ENCODE measurements at places on chromosomes 16 and 17.

DNA sequence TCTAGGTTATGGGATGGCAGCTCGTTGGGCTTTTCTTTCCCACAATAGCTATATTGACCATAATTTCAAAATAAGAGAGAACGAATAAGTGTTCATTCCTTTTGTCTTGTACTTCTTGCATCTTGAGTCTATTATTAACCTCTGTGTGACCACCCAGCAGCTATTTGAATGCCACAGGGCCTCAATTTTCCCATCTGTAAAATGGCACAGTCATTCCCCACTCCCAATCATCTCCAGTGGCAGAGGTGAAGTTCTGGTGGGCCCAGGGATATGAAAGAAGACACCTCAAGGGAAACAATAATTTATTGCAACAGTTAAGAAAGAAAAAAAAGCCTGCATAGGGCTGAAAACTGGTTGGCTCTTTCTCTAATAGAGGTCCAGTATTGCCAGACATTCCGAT lies 28.6 kb upstream of the NKD1 start:
- no peak for DNase-seq

DNA sequence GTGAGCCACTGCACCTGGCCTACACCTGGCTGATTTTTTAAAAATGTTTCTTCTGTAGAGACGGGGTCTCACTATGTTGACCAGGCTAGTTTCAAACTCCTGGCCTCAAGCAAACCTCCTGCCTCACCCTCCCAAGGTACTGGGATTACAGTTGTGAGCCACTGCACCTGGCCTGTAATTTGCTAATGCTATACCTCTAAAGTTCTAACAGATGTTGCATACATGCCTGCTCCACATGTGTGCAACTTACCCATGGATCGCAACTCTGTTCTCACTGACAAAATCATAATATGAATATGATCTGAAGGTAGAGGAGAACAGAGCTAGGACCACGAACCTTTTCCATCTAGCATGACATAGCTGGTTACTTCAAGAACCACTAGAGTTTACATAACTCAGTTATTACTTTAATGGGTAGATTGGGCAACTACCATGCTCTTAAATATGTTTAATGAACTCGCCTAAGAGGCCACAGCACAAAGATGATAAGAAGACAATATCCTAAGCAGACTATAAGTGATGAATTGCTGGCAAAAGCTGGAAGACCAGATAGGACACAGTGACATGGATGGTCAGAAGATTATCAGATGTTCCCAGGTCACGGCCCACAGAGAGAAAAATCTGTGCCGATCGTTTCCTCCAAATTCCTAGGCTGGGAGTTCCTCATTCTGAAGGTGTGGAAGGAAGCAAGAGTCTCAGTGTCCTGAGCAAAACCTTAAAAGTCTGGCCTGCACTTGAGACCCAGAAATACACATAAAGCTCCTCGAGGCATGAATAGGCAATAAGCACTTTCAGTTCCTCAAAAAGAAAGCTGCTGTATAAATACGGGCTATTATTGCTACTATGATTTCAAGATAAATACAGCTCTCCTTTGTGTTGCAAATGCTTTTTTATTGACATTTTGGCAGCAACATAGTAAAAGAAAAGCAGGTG lies 53.6 kb upstream of the ICAM2 start:
- DNase-seq: no peak

DNA sequence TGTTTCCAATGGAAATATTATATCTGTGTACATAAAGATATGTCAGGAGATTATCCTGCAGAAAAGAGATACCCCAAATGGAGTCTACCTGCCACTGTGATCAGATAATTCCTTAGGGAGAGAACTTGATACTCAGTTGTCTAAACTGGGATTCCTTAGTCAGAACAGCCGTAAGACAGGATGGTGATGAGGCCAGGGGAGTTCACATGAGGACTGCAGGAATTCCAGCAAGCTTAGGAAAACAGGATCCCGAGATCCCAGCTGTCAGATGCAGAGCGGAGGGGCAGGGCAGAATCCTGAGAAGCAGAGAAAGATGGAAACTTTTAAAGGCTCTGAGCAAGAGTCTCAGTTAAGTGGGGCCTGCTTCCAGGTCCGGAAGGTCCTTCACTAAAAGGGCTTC lies 4.7 kb downstream of the KRABD2 start:
- no peak for DNase-seq

DNA sequence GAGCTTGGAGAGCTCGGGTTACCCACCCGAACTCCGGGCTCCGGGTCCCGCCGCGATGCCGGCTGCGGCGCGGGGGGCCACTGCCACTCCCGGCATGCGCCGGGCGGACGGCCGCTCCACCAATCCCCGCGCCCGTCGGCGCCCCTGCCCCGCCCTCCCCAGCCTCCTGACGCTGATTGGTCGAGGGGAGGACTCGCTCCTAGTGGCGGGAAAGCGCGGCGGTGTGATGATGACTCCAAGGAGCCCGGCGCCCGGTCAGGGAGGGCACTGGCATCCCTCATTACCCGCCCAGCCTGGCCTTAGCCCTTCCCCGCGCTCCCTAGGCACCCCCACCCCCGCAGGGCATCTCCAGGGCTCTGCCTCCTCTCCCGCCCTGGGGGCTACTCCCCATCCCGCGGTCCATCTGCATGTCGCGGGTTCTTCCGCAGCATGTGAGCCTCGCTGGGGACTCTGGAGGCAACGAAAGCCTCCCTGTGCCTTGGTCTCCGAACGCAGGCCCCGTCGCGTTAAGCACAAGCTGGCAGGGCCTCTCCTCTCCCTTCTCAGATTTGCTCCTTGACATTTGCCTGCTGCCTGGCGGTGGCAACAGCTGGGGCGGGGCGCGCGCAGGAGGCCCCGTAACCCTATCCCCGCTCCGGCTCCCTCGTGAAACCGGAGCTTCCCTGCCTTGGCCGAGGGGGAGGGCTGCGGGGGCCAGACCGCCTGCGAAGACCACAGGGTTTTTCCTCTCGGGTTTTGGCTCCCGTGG lies 1.7 kb downstream of the ATP2A1 start:
- DNase-seq: peak; percentile 78

DNA sequence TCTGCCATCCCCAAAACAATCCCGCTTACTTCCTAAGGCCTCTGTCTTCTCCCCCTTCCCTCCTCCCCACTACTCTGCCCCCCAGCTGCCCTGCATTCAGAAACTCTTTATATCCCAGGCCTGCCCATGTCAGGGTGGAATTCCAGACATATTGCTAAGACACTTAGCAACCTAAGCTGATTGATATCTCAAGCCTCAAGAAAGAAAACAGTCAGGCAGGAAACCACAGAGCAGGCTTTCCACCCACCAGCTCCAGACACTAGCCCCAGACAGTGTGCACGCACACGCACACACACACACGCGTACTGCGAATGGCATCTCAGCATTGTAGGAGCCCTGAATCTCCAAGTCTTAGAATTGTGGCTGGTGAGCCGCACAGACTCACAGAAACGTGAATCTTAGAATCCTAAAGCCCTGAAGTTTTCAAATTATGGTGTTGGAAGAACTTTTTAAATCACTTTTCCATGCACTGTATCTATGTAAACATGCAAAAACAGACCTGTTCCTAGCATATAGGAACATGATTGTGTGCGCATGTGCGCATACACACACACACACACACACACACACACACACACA lies 8.8 kb upstream of the LPCAT2 start:
- no peak for DNase-seq

GRCh38 chr17:61289408-61290385 lies 109.9 kb upstream of the TBX2 start:
- DNase-seq: no peak

DNA sequence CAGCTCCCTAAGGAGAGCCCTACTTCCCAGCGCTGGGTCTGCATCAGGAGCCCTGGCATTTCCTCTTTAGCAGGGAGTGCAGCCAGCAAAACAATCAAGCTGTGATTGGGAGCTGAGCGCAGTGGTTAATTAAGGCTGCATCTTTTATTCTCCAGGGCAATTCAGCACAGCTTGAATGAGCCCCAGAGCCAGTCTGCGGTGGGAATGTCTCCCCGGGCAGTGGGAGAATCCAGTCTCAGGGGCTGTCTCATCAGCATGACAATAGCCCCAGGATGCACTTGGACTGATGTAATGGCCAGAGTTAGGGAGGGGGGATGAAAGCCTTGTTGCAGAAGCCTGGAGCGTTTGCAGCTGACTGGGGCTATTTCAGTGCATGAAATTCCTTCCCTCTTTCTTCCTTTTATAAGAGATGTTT lies 292.6 kb upstream of the SOX9 start:
- no peak for DNase-seq

- peak; percentile 59 for DNase-seq
These were observed 3.6 kb upstream of the WDR81 start for GRCh38 chr17:1720856-1721386.

DNA sequence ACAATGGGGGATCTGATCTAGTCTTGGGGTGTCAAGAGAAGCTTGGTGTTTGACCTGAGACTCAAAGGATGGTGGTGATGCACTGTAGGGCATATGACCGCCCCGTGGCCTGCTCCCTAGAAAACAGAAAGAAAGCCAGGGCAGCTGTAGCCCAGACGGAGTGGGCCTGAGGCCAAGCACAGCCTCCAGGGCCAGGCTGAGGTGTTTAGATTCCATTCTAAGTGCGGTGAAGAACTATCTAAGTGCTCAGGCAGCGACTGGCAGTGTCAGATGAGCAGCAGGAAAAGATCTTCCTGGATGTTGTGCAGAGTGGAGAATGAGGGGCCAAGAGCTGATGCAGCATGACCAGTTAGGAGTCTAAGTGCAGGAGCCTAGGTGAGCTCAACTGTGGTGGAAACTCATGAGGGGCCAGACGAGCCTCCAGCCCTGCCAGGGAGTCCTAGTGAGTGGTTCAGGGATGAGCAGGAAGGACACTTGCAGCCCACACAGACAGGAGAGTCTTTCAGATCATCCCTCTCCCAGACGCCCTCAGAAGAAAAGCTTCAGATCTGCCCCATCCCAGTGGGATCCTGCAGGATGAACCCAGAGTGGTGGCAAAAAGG lies 314.2 kb upstream of the CCL2 start:
- DNase-seq: no peak

- DNase-seq: no peak
These were observed 83.3 kb downstream of the HS3ST3A1 start for GRCh38 chr17:13518261-13519000.

DNA sequence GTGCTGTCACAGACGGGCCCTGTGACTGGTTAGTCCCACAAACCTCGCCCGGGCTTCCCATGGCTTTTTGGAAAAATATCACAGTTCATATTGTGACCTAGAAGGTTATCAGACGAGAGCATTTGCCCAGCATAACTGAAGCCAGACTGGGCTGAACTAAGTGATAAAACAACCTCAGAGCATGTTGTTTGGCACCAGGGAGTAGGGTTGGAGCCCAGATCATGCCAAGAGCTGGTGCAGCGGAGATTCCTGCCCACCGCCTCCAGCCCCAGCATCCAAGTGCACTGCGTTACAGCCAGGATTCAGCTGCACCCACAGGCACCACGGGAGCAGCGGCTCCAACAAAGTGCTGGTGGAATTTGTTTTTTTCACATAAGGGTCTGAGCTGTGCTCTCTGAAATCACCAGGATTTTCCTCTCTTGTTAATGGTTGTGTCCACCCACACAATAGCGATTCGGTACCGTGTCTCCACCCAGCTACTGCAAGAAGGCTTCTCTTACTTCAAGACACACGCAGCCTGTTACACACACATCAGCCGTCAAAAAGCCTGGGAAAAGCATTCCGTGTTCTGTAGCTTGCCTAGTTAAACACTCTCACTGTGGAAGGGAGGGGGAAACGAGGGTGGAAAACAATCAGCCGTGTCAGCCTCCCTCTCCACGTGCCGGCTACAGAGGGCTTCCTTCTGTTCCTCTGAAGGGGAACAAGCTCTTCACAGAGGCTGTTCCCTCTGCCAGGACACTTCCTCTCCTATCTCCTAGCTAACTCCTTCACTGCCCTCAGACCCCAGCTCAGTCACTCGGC lies 273.8 kb downstream of the C16orf95 start:
- DNase-seq: no peak

DNA sequence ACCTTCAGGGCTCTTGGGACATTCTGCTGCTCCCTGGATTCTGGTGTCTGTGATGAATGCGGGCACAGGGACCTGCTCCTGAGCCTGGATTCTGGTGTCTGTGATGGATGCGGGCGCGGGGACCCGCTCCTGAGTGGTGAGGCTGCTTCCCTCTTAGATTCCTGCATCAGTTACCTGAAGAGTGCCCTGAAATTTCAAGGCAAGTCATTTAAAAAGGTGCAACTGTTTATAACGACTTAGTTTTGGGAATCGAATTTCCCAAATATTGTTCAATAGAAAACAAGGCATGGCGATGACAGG lies 7.0 kb downstream of the TMEM204 start:
- no peak for DNase-seq

- DNase-seq: no peak
These were observed 203.6 kb downstream of the ZFHX3 start for GRCh38 chr16:72844225-72844920.

- peak; percentile 56 for DNase-seq
These were observed 6.1 kb downstream of the SGSM2 start for GRCh38 chr17:2343421-2343820.

GRCh38 chr17:68950725-68951124 lies 4.5 kb downstream of the ABCA8 start:
- no peak for DNase-seq

- DNase-seq: no peak
These were observed 348 bp downstream of the MPP2 start for GRCh38 chr17:43906951-43907424.

- no peak for DNase-seq
These were observed 12.9 kb downstream of the PRSS22 start for GRCh38 chr16:2845116-2845515.

DNA sequence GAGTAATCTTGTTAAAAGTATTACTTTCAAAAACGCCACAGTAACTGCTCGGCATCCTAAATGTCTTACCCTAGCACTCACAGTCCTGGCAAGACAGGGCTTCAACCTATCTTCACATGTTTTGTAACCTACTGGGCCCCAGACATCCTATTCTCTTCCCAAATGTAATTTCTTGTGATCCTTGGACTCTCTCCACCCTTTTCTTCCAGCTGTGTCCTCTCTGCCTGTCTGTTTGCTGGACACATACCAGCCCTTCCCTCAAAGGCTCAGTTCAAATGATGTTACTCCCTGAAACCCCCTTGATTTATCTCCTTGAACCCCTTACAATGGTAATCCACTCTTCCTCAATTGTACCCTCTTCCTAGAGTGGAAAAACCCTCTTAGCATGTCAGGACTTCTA lies 60.1 kb upstream of the CNEP1R1 start:
- no peak for DNase-seq

- DNase-seq: no peak
These were observed 15.5 kb downstream of the MAP1LC3B start for GRCh38 chr16:87407511-87408112.

All from RKO (cell line).